Stimulated activated effector memory CD8-positive, alpha-beta T cell treated with anti-CD3 and anti-CD28 coated beads, Interleukin-12 subunit alpha, Interleukin-12 subunit beta, amount 100 ng/mL, for 72 hours (primary cell): ENCODE measurements at places on chromosomes 3 and 15.

DNA sequence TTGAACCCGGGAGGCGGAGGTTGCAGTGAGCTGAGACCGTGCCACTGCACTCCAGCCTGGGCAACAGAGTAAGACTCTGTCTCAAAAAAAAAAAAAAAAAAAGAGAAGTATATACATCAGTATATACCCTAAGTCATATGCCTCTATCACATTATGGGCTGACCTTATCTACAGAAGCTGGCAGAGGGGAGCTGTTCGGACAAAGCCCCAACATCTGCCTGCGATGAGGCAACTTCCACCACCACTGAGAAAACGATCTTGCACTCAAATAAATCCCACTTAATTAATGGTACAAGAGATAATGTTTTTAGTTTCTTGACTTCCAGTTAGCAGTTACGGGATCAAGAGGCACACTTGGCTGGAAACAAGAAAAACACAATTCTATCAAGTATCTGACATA lies 2.2 kb downstream of the GLT8D1 start:
- no peak for DNase-seq

DNA sequence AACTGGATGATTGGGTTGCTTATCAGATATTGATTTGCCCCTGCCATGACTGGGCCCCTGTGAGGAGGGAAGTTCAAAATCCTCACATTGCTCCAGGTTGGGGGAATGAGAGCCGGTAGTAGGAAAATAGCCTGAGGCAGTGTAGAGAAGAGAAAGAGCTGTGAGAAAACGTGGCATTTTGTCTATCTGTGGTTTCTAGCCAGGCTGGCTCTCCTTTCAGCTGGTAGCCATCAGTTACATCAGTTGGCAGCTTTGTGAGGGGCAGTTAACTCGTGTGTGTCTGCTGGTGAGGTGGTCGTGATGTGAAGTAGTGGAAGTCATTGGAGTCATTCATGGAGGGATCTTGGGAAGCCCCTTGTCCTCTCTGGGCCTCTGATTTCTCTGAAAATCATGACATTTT lies 5.2 kb downstream of the ESYT3 start:
- DNase-seq = no peak

GRCh38 chr15:39153716-39154115 lies 427.2 kb upstream of the THBS1 start:
- DNase-seq = no peak

- DNase-seq = no peak
Measured at GRCh38 chr3:165754219-165755007, 82.8 kb downstream of the BCHE start.

GRCh38 chr15:79673416-79674123 lies 223.2 kb downstream of the MTHFS start:
- DNase-seq = no peak

DNA sequence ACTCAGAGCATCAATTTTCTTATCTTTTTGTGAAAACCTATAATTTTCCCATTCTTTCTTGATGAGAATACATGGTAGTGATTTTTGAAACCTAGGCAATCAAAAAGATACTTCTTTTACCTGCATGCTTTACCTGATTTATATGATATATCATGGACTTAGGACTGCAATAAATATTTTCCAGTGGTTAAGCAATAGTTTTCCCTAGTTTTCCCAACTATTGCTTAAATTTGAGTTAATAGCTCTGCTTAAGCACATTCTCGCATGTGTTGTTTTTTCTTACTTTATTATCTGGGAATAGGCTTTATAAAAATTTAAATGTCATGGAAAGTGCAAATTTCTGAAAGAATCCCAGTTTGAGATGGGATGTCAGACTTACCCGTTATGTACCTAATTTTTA lies 465.1 kb upstream of the BCHE start:
- no peak for DNase-seq

- DNase-seq = no peak
Measured at GRCh38 chr15:63772520-63772919, 61.2 kb downstream of the HERC1 start.

GRCh38 chr15:47670365-47670764 lies 46.9 kb upstream of the SEMA6D start:
- DNase-seq = no peak

- DNase-seq = no peak
Measured at GRCh38 chr3:24838533-24838932, 343.9 kb upstream of the THRB start.

DNA sequence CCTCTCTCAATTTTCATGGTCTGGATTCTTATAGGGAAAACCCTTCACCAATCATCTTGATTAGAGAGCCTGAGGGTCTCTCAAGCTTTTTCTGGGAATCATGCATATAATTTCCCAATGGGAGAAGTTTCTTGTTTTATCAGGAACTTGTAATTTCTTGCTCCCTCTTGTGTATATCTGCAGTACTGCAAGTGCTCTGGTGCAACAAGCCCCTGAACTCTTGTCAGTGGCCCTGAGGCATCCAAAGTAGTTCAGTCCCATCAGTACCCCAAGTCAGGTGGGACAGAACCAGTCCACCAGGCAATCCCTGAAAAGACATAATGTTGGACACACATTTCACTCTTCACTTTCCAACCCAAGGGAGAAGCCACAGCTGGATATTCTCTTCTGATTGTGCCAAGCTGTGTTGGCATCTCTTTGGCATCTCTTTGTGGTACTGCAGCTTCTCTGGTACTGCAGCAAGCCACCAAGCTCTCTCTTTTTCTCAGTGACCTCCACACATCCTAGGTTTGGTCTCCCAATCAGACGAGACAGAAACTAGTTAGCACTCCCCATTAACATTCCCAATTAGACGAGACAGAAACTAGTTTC lies 214.5 kb downstream of the ZIC4 start:
- DNase-seq = no peak

DNA sequence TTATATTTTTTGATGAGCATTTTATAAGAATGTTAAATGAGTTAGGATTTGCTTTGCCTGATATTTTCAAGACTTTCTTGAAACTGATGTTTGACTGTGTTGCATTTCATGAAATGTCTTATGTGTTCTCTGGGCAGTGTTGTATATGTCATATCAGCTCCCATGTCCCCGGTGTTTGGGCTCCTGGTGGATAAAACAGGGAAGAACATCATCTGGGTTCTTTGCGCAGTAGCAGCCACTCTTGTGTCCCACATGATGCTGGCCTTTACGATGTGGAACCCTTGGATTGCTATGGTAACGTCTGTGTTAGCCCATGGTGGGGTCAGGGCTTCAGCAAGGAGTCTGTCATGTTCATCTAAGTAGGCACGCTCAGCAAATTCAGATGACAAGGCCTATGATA lies 20.0 kb downstream of the MFSD1 start:
- DNase-seq = no peak
